PC-3 (cell line): ENCODE measurements at places on chromosomes 4 and X. TPM values are rescaled to one million over a fixed set of nuclear protein-coding genes. Genes with fewer than 3 reads are reported as not detected.

Gene GAGE12D
- total RNA-seq, result not detected in 2 replicates

Gene WDFY3
- total RNA-seq, result 23.1 and 38.2 TPM in 2 replicates

DNA sequence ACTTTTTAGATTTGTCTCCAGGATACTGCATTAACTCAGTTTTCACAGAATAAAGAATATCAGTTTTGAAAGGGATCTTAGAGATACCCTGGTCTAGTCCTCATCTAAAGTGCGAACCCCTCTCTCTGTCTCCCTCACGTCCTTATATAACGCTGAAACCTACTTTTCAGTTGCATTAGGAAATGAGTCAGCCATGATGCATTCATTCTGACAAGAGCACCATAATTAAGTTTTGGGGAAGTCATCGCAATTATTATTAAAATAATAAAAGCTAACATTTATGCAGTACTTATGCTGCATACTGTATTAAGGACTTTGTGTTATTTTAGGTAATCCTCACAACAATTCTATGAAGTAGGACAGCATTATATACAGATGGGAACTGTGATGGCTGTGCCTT is 116.1 kb downstream of the REELD1 start:
- peaks cover 61% of the 10 kb centered on the region for H3K4me1 ChIP-seq
- H3K4me3 ChIP-seq, result peak overlapping the region; percentile 10; the same call in 1 of the 2 replicates
- no peaks in the 10 kb centered on the region for H3K27me3 ChIP-seq
- H3K27ac ChIP-seq, result peak overlapping the region; percentile 72
- H3K36me3 ChIP-seq, result no peaks in the 10 kb centered on the region
- DNase-seq, result peak; percentile 68

- H3K36me3 ChIP-seq, result no peaks in the 10 kb centered on the region
- no peaks in the 10 kb centered on the region for H3K27me3 ChIP-seq
- no peak for DNase-seq
- H3K27ac ChIP-seq, result no peak overlapping the region
- peaks cover 15% of the 10 kb centered on the region for H3K4me1 ChIP-seq
Measured at GRCh38 chr4:1193206-1194009, 21.0 kb upstream of the SPON2 start.

DNA sequence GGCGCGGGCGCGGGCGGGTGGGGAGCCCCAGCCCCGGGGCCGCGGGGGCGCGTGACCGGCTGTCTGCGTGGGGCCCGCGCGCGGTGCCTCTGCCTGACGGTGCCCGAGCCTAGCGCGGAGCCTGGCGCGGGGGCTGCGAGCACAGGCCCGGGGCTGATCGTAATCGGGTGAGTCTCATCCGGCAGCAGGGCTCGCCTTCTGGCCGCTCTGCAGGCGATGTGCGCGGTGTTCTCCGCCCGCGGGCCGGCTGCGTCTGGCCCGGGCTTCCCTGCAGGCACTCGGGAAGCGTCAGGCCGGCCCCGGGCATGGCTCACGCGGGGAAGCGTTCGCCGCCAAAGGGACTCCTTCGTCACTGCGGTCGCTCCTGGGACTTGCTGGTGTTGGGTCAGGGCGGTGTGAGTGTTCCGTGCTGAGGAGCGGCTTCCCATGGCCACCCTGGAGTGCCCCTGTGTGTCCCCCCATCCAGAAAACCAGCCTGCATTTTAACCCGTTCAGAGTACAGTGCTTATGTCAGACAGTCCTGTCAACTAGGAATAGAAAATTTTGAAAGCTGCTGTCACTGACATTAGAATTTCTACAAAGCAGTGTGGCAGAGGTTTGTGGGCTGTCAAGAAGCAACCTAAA is 40.6 kb downstream of the FAM149A start:
- H3K36me3 ChIP-seq, result no peaks in the 10 kb centered on the region
- H3K27me3 ChIP-seq, result peaks cover 25% of the 10 kb centered on the region

DNA sequence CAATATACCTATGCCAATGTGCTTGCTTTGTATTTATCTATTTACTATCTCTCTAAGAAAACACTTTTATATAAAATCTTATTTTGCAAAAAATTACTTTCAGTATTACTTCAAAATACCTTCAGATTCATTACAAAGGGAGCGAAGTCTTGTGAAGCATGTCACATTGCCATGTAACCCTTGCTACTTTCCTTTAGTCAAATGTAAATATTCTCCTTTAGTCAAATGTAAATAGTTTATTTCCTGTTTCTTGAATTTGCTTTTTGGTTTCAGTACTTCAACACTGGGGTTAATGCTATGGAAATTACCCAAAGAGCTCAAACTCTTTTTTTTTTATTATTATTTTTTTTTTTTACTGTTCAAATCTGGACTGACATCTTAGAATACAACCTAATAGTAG is 383.3 kb downstream of the GRXCR1 start:
- H3K27ac ChIP-seq, result no peak overlapping the region
- no peaks in the 10 kb centered on the region for H3K27me3 ChIP-seq
- peaks cover 10% of the 10 kb centered on the region for H3K4me1 ChIP-seq

DNA sequence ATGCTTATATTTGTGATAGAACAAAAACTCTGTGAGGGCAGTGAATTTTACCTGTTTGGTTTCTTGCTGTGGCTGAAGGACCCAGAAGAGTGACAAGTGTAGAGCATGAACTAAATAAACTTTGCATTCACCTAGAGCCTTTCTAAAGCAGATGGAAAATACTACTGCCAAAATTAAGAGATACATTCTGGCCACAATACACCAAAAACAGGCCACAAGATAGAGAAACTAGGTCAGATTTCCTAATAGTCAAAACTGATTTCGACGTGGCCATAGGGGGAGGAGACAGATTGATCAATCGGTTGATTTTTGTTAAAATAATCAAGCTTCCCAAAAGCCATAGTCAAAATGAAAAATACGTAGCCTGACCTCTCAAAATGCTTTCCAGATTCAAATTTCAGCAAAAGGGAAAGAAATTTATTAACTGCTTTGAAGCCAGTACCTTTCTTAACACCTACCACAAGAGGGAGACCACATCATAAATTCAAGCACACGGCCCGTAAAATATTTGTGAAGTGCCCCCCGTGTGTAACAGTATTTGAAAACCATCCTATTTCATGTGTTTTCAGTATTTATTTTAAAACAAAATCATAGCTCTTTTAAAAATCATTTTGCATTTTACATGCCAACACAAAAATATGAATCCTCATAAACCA is 132.4 kb downstream of the CORIN start:
- H3K27ac ChIP-seq, result no peak overlapping the region
- no peaks in the 10 kb centered on the region for H3K4me1 ChIP-seq
- peak; percentile 35 for DNase-seq

DNA sequence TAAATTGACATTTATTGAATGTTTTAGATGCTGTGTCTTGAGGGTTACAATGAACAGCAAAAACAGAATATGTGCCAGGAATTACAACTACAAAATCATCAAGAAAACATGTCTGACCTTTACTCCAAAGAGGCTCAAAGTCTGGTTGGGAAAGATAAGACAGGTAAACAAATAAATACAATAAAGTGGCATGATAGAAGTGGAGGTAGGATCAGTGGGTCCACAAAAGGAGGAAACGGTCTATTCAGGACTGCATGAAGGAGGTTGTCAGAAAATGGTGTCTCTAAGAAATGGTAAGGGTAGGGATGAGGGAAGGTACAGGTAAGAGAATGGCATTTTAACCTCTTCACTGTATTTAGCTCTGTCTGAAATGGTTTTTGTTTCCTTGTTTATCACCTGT is 3.8 kb downstream of the ARHGEF38 start:
- peaks cover 35% of the 10 kb centered on the region for H3K4me1 ChIP-seq
- no peaks in the 10 kb centered on the region for H3K36me3 ChIP-seq
- H3K27ac ChIP-seq, result no peak overlapping the region
- no peak overlapping the region for H3K4me3 ChIP-seq
- no peaks in the 10 kb centered on the region for H3K27me3 ChIP-seq
